Epithelial cell of prostate (primary cell): ENCODE measurements at places on chromosomes 4 and X.

- DNase-seq = no peak
These were observed 238.5 kb downstream of the RASL11B start for GRCh38 chr4:53100501-53101190.

GRCh38 chr4:100184787-100185186 lies 5.5 kb downstream of the DDIT4L start:
- no peak for DNase-seq

DNA sequence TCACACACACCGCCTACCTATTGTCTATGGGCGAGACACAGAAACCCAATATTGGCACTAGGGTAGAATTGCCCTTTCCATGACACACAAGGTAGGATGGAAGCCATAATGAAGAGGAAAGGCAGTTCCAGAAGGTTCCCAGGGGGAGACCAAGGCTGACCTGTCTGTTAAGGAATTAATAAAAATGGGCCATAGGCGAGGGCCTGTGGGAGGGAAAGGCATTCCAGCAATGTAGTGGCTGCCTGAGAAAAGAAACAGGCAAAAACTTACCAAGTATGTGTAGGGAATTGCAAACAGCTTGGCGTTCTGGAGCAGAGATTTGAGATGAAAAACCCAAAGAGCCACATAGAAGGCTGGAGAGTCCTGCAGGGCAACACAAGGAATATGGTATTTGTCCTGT lies 19.1 kb downstream of the MAGED2 start:
- DNase-seq = no peak

- DNase-seq = no peak
These were observed 88.2 kb downstream of the SCD5 start for GRCh38 chr4:82710197-82710929.

GRCh38 chrX:17374619-17375366 lies at the start of gene NHS:
TSS of gene NHS (plus strand) at chrX:17375200. CDS start at chrX:17375758, 558 bp downstream.
- DNase-seq = peak; percentile 24

GRCh38 chr4:51835855-51836254 lies 7.1 kb upstream of the DCUN1D4 start:
- DNase-seq = no peak

DNA sequence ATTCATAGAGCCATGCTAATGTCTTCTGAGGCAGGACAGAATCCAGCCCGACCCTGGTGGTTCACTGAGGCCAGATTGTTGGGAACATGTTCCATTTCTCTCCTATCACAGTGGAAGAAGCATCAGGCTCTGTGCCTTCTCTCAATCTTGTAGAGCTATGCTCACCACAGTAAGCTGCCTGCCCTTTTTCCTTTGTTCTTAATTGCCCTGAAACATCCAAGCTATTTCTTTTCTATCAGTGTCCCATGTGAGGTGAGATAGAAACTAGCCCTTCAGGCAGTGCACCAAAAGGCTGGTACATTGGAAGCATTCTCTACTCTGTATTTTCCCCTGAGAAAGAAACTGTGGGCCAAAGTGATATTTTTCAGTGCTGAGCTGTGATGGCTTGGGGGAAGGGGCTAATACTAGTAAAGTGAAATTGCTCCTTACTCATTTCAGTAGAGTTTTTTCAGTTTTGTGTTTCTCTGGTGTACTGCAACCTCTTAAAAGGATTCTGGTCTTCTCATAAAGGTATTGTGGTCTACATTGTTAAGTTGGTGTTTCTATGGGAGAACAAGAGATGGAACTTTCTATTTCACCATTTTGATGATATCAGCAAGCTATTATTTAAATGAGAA lies 611.2 kb downstream of the RPA4 start:
- DNase-seq = no peak

DNA sequence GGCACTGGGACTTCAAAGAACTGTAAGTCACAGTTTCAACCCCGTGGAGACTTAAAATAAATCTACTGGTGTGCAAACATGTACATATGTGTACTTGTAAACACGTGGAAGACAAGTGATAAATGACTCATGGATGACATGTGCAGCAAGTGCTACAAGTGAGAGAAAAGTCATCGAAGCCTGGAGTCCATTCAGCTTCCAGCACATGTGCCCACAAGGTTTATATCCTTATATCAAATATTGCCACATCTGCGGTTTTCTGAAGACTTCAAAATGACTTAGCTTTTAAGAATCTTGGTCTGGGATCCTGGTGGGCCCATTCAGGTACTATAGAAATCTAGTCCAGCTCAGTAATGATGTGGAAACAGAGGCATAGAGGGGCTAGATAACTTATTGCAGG lies 33.0 kb upstream of the TTC29 start:
- DNase-seq = no peak
